ENCODE measurements at places on chromosomes 12 and 14. TPM values are rescaled to one million over a fixed set of nuclear protein-coding genes. Genes with fewer than 3 reads are reported as not detected.

GRCh38 chr14:70981000-70981952 is 74.0 kb downstream of the PCNX1 start:
- no peaks in the 10 kb centered on the region for H3K4me1 ChIP-seq
- H3K36me3 ChIP-seq = peaks cover 22% of the 10 kb centered on the region
- no peaks in the 10 kb centered on the region for H3K27me3 ChIP-seq
- no peak overlapping the region for H3K4me3 ChIP-seq
- no peak for DNase-seq

DNA sequence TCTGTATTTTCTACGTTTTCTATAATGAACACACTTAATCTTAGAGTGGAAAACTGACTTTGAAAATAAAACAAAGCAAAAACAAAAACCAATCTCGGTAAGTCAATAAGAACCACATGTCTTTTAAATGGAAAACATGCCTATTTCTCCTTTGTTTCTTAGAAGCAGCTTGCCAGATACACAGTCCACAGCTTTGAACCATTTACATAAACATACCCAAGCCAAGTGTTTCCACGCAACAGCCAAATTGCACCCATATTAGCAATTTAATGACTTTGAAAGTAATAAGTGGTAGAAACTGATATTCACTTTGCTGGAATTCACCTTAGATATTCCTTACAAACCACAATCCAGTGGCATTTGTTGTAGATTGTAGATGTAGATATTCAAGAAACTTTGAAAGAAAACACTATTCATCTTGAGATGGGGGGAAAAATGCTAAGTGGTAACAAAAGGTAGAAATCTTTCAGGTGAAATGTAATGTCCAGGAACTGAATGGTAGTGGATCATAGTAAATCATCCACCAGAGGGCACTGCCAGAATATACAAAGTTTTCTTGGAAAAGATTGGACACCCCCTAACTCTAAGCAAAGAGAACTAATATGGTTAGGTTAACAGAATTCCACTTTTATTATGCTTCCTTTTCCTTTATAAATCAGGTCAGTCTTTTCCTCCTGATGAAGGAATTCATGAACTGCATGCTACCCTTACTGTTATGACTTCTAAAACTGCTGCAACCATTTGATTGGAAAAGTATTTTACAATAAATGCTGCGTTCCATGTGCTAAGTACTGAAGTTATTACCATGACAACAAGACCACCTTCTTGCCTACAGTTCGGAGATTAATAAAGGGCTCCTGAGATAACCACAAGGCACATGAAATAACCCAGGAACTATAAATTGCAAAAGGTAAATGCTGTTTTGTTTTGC is 69.8 kb downstream of the RERG start:
- H3K27ac ChIP-seq = peak overlapping the region; percentile 80
- no peaks in the 10 kb centered on the region for H3K36me3 ChIP-seq
- no peak for DNase-seq
- no peak overlapping the region for H3K4me3 ChIP-seq

DNA sequence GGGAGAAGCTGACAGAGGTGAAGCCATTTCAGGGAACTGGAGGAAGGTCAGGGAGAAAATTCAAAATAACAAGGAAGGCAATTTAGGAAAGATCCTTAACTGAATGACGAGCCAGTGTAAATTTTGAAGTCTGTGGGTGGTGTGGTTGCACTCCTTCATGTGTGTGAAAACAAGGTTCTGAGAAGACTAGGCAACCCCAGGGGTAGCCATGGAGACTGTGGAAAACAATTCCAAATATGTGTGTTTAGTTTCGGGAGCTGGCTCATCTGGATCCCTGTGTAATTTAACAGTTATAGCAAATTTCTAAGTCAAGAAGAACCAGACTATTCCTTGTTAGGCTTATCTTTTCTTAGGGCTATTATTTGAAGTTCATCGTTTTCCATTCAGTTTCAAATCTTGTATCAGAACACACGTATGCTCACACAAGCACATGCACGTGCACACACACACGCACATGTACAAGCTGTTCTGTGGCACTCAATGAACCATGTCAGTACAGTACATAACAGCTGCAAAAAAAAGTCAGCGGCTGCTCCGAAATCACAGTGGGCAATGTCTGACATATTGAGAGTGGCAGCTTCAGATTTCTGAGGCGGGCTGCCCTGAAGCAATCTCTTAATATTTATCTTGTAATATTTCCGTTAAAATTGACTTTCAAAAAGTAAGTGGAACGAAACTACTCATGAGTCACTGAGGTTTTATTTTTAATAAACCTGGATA is 411.2 kb downstream of the AEBP2 start:
- H3K4me1 ChIP-seq = peaks cover 1% of the 10 kb centered on the region
- no peak overlapping the region for H3K27ac ChIP-seq
- H3K36me3 ChIP-seq = no peaks in the 10 kb centered on the region
- H3K4me3 ChIP-seq = no peak overlapping the region
- no peaks in the 10 kb centered on the region for H3K27me3 ChIP-seq

DNA sequence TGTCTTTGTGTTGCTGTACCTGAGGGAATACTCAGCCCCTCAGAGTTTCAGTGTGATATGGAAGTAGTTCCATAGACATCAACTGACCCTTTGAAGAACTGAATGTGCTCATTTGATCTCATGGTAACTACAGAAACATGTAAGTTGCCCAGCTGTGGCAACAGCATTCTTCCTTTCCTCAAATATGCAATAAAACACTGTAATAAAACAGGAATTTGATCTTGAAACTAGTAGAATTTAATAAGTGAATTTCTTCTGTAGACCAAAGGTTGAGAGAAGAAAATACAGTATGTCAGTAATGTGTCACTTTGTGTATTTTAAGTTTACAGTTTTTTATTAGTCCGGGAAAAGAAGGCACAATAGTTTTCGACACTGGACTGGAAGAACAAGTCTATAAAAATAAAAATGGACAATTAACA is 31.9 kb downstream of the KCTD10 start:
- peaks cover 36% of the 10 kb centered on the region for H3K36me3 ChIP-seq
- no peak overlapping the region for H3K4me3 ChIP-seq
- H3K27ac ChIP-seq = no peak overlapping the region
- DNase-seq = no peak
- peaks cover 13% of the 10 kb centered on the region for H3K4me1 ChIP-seq

GRCh38 chr12:67477681-67478265 is 170.8 kb upstream of the DYRK2 start:
- no peaks in the 10 kb centered on the region for H3K27me3 ChIP-seq
- no peaks in the 10 kb centered on the region for H3K4me1 ChIP-seq
- no peaks in the 10 kb centered on the region for H3K36me3 ChIP-seq
- H3K4me3 ChIP-seq = no peak overlapping the region
- DNase-seq = no peak

Gene MIP
- not detected for total RNA-seq

Gene DCN
- 584 TPM for total RNA-seq

Data from suprapubic skin (tissue), 4 donors.